ENCODE measurements at places on chromosomes 1 and 21. TPM values are rescaled to one million over a fixed set of nuclear protein-coding genes. Genes with fewer than 3 reads are reported as not detected.

- H3K36me3 ChIP-seq = peaks cover 14% of the 10 kb centered on the region
- peak overlapping the region; percentile 71 for H3K4me3 ChIP-seq
- peak overlapping the region; percentile 42 for H3K27ac ChIP-seq
- peaks cover 53% of the 10 kb centered on the region for H3K27me3 ChIP-seq
- H3K4me1 ChIP-seq = peaks cover 23% of the 10 kb centered on the region
Measured at GRCh38 chr1:46488343-46489168, 1.1 kb upstream of the DMBX1 start.

Gene TMEM201
- 18.5 TPM for total RNA-seq

GRCh38 chr1:6247651-6248050 lies 3.7 kb downstream of the HES3 start:
- no peaks in the 10 kb centered on the region for H3K4me1 ChIP-seq
- peaks cover 47% of the 10 kb centered on the region for H3K27me3 ChIP-seq
- H3K27ac ChIP-seq = no peak overlapping the region
- H3K4me3 ChIP-seq = no peak overlapping the region
- H3K36me3 ChIP-seq = peaks cover 8% of the 10 kb centered on the region

- peaks cover 8% of the 10 kb centered on the region for H3K4me1 ChIP-seq
- DNase-seq = no peak
- no peaks in the 10 kb centered on the region for H3K27me3 ChIP-seq
- no peak overlapping the region for H3K4me3 ChIP-seq
- no peaks in the 10 kb centered on the region for H3K36me3 ChIP-seq
- no peak overlapping the region for H3K27ac ChIP-seq
Measured at GRCh38 chr1:184272175-184272866, 114.5 kb upstream of the C1orf21 start.

All from Calu3 (cell line).